ENCODE measurements at places on chromosomes 3 and 15.

GRCh38 chr3:107240183-107241091 lies 136.8 kb upstream of the CCDC54 start:
- peak; percentile 75 for DNase-seq

GRCh38 chr3:57544181-57545125 lies at the start of gene DNAH12:
Gene DNAH12, minus strand, starts transcription at chr3:57544344. Its CDS starts 1,474 bp downstream, at chr3:57542870.
- no peak for DNase-seq

- no peak for DNase-seq
Observed at GRCh38 chr15:58433597-58434333, 2.0 kb downstream of the LIPC start.

DNA sequence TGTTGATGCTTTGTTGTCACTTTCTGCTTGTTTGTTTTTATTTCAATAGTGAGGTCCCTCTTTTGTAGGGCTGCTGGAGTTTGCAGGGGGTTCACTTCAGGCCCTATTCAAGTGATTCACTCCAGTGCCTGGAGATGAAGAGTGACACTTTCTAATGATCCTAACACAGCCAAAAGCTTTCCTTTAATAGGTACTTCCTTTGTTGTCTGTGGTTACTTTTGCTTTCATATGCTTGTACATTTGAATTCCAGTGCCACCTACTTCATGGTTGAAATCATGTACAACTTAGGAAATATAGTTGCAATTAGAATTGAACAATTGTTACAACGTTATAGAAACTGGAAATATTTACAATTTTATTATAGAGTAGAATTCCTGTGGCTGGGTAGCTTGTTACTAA lies 466.8 kb upstream of the EPHA3 start:
- no peak for DNase-seq

- DNase-seq, result no peak
Observed at GRCh38 chr15:68503791-68504680, 72.1 kb upstream of the ITGA11 start.

GRCh38 chr15:65175511-65175910 lies 9.6 kb downstream of the CLPX start:
- no peak for DNase-seq

DNA sequence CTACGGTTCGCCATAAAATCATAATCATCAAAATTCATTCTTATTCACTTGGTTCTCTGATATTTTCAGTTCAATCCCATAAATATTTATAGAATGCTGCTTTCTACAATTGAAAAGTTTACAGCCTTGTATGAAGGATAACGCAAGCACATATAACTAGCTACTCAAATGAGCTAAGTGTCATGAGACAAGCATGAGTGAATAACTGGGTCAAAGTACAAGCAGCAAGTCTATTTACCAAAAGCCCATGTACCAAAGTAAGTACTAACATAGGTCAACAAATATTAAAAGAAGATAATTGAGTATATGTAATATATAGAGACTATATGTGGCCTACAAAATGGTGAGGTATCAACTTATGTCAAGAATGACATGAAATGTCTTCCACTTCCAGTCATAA lies 596.6 kb downstream of the GBE1 start:
- DNase-seq, result no peak
